ENCODE measurements at places on chromosomes 13 and 19.
A peak's percentile ranks its signal among the peaks of the same experiment; 100 is the strongest.

DNA sequence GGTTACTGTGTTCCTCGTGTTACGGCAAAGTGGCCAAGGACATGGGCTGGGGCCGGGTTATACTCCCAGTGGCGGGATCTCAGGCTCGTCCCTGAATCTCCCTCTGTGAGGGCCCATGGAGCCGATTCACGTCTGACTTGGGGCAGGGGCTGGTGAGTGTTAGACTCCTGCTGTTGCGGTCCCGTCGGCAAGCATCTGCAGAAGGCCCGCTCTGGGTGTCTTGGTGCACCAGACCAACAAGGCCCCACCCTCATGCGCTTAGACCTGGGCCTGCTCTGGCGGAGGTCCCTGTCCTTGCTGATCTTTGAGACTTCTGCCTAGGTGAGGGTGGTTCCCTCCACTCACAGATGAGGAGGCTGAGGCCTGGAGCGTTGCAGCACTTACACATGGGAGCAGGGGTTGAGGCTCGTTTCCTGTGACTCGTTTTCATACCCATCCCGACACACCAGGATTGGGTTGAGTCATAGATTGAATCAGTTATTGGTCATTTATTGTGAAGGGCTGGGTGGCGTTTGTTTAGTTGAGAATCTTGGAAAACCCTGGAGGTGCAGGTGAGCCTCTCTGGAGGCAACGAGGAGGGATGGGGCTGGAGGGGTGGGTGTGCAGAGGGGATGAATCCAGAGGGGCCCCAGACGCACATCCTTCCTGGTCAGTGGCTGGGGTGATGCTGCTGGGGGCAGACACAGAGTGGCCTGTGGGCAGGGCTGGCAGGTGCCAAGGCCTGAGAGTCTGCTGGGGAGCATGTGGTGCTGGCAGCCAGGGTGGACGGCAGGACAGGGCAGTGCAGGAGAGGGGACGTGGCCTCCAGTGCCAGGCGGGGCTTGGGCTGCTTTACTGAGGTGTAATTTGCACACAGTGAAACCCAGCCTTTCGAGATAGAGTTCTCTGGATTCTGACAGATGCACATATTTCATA is 4.6 kb downstream of the EPN1 start:
- DNase-seq: no peak

DNA sequence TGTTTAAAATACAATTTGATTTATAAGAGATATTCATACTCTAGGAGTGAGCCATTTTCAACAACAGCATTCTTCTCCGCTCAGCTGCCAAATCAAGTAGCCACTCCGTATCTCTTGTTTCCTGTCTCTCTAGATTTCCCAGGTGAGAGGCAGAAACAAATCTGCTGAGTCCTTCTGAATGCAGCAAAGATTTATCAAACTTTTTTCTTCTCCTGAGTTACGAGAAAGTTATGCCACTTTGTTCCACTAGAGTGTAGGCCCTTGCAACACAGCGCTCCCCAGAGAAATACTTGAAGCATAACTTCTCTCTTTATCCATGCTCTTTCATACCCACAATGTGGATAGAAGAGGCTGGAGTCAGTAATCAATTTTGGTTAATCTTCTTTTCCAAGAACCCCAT is 1960.8 kb downstream of the OLFM4 start:
- DNase-seq: no peak

- no peak for DNase-seq
Measured at GRCh38 chr19:13884726-13885591, 8.0 kb downstream of the NANOS3 start.

DNA sequence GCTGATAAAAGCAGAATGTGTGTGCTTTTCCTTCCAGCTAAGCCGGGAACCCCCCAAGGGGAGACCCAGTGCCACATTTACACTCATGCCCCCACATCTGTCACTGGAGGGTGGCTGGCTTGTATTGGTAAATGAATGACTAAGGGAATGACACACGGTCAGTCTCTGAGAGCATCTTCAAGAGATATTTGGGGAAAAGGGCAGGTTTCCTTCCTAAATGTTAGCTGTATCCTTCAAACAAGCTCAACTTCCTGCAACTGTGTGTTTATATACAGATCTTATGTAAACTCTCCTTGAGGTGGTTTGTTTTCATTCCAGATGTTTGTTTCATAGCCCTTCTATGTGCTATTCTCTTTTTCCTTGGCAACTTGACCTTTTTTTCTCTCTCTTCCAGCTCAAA is 192.6 kb downstream of the COL4A1 start:
- DNase-seq: no peak

DNA sequence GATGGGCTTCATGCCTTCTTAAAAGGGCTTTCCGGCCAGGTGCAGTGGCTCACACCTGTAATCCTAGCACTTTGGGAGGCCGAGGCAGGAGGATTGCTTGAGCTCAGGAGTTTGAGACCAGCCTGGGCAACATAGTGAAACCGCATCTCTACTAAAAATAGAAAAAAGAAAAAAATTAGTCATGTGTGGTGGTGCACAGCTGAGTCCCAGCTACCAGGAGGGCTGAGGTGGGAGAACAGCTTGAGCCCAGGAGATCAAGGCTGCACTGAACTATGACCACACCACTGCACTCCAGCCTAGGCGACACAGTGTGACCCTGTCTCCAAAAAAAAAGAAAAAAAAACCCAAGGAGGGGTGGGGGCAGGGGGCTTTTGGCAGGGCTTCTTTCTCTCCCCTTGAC is 7.2 kb downstream of the CARS2 start:
- DNase-seq: no peak

GRCh38 chr19:33427801-33428626 is 54.5 kb downstream of the CEBPG start:
- DNase-seq: no peak

DNA sequence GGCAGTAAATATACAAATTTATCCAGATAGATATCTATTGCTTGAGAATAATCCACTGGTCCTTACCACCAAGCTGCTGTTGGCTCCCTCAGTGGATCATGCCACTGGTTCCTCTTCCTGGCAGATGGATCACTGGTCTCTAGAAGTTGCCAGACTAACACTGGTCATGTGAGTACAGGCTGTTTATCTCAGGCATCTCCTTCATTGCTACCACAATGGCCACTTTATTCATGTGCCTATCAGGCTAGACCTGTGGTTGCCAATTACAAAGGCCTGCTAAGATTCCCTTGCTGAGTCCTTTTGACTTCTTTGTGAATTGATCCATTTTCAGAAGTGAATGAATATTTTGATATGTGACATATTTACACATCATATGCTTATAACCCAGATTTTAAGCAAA is 1659.5 kb upstream of the PCDH20 start:
- no peak for DNase-seq

DNA sequence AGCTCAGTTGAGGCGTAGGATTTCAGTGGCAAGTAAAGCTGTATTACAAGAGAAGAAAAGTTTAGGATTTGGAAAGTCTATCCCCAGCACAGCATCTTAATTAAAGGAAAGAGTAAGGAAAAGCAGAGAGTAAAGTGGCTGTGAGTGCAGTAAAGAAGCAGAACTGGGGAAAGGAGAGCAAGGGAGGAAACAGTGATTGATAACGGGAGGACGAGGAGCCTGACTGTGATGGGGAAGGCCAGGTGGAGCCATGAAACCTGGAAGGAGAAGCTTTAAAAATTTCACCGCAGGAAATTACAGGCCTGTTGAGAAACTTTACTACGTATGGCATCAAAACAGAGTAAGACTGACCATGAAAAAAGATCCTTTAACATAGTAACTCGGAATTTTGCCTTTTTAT is 175.6 kb downstream of the SHISA2 start:
- no peak for DNase-seq

GRCh38 chr19:34676697-34677385 is at the start of gene SCGB2B2:
SCGB2B2 (minus strand) TSS chr19:34677159; CDS start chr19:34594563, 82,596 bp downstream.
- DNase-seq: peak; percentile 78

DNA sequence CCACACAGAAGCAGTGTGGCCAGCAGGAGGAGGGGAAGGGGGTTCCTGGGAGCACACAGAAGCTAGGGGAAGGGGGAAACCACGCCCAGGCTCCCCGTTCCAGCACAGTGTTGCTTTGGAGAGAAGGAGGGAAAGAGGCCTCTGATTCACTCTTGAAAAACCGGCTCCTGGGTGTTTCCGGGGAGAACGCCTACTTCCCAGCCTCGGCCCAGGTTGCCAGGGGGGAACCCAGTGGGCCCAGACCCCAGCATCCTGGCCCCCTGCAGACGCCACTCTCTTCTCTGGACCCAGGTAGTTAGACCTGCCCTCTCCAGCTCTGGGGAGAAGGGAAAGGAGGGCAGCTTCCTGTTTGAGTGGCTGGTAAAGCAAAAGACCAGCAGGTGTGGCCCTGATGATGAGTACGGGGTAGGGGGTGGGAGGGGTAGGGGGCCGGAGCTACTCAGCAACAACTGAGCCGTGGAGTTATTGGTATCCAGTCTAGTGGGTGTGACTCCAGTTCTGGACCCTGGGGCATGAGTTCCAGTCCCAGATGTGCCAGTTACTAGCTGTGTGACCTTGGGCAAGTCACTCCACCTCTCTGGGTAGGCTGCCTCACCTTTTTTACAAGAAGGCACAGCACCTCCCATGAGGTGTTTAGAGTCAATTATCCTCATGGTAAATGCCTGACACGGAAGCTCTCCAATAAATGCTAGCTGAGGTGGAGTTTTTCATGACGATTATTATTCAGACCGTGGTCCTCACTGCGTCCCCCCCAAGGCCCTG is 836 bp downstream of the GIPC1 start:
- DNase-seq: no peak

DNA sequence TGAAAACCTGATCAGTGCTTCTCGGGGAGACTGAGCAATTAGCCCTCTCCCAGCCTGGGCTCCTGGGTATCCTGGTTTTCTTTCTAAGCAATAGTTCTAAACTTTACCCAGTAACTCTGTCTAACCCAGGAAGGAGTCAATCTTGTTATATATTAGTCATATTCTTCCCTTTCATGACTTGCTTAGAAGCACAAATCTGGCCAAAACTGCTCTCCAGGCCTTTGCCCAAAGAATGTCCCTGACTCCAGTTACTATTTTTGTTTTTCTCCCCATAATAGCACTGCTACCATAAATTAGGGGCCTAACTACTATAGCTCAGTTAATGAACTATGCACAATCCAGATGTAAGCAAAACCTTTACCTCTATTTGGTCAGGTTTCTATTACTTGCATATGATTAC is 355.8 kb upstream of the HTR2A start:
- DNase-seq: no peak

- DNase-seq: no peak
Measured at GRCh38 chr19:12064590-12065538, at the start of gene ZNF844. ZNF844 (plus strand) TSS chr19:12064731; CDS start chr19:12064874, 143 bp downstream.

DNA sequence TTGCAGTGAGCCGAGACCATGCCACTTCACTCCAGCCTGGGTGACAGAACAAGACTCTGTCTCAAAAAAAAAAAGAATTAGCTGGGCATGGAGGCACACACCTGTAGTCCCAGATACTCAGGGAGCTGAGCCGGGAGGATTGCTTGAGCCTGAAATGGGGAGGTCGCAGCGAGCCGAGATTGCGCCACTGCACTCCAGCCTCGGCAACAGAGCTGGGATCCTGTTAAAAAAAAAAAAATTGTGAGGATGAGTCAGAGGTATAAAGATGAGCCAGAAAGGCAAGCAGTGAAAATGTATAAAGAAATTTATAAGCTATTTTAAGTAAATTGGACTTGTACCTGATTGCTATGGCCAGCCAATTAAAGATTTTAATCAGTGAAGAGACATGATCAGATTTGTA is 21.1 kb downstream of the KBTBD6 start:
- DNase-seq: no peak

GRCh38 chr19:51421229-51422052 is 4.0 kb upstream of the SIGLEC10 start:
- DNase-seq: no peak

GRCh38 chr19:7955696-7956095 is 12.2 kb upstream of the TIMM44 start:
- no peak for DNase-seq

- no peak for DNase-seq
Measured at GRCh38 chr19:43682824-43683661, 13.1 kb upstream of the PLAUR start.

DNA sequence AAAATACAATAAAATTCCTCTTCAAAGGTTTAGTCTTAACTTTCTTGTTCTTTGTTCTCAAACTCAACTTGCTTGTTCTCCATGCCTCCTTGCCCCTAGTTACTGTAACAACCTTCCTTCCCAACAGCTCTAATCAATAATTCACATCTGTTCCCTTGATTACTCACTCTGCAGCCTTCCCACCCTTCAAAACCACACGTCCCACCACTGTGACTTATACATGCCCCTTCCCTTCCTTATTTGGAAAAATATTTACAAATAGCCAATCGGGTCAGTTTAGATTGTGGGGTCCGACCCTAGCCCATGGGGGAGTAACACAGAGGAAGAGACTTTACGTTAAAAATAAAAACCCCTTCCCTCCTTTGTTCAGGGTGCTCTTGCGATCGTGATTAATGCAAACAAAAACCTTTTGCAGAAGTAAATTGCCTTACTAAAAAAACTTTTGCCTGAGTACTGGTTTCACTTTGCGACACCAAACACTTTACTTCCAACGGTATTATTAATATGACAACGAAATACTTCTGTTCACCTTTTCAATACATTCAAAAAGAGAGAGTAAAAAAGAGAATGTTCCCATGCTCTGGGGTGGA is 512 bp upstream of the ZNF93 start:
- DNase-seq: no peak

GRCh38 chr13:74274916-74275315 is 140.7 kb upstream of the KLF12 start:
- no peak for DNase-seq

GRCh38 chr19:49920624-49921363 is 8.2 kb upstream of the ATF5 start:
- peak; percentile 36 for DNase-seq

DNA sequence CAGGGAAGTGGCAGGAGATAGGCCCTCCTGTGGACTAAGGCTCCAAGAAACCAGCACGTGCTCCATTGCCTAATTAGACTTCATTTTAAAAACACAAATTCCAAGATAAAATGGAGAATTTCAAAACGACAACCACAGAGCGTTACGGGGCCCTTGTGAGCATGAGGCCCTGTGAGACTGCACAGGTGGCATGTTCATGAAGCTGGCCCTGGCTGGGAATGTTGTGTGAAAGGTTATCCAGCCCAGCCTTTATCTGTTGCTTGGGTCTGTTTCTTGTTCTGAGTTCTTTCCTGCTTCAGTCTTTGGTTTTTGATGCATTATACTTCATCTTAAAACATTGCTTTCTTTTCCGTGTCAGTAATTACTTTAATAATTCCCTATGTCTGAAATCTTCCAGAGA is 99.0 kb downstream of the LACC1 start:
- DNase-seq: no peak

GRCh38 chr19:5540208-5540607 is 27.5 kb downstream of the TINCR start:
- DNase-seq: no peak

All from NCI-H2107 (cell line).